Natural killer cell (primary cell): ENCODE measurements at places on chromosomes 13 and 19. TPM values are rescaled to one million over a fixed set of nuclear protein-coding genes. Genes with fewer than 3 reads are reported as not detected.

GRCh38 chr13:95604556-95604915 is 40.0 kb downstream of the DZIP1 start:
- H3K4me3 ChIP-seq = no peak overlapping the region
- DNase-seq = no peak

GRCh38 chr13:30736461-30737320 is 1.3 kb downstream of the ALOX5AP start:
- no peaks in the 10 kb centered on the region for H3K27me3 ChIP-seq
- H3K36me3 ChIP-seq = no peaks in the 10 kb centered on the region
- H3K27ac ChIP-seq = peak overlapping the region; percentile 73
- H3K4me1 ChIP-seq = peaks cover 65% of the 10 kb centered on the region

DNA sequence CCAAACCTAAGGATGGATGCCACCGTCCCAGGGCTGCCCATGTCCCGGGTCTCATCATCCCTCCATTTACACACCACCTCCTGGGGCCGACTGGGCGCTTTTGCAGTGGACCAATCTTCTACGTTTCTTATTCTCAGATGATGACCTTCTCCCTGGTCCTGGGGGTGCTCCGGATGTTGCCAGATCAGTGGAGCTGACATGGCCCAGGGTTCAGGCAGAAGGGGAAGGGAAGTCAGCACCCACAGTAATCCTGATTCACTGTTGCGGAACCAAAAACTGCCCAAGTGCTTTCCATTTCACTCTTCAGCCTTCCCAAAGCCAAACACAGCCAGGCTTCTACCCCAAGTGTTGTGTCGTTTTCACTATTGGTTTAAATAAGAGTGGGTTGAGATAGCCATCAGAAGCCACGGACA is 29.8 kb downstream of the RAB20 start:
- no peaks in the 10 kb centered on the region for H3K27me3 ChIP-seq
- H3K4me1 ChIP-seq = peaks cover 9% of the 10 kb centered on the region
- H3K4me3 ChIP-seq = no peak overlapping the region
- DNase-seq = no peak
- no peaks in the 10 kb centered on the region for H3K36me3 ChIP-seq
- H3K27ac ChIP-seq = no peak overlapping the region

- no peak for DNase-seq
- H3K4me3 ChIP-seq = no peak overlapping the region
- H3K36me3 ChIP-seq = no peaks in the 10 kb centered on the region
- no peaks in the 10 kb centered on the region for H3K4me1 ChIP-seq
Measured at GRCh38 chr13:113053376-113053775, 52.2 kb upstream of the F7 start.

The GIPC1 gene
- total RNA-seq = 34.5 TPM

The COL5A3 gene
- total RNA-seq = 0.63 TPM

- no peak overlapping the region for H3K4me3 ChIP-seq
- peaks cover 5% of the 10 kb centered on the region for H3K27me3 ChIP-seq
- H3K4me1 ChIP-seq = peaks cover 20% of the 10 kb centered on the region
- H3K27ac ChIP-seq = no peak overlapping the region
Measured at GRCh38 chr13:50714891-50715290, 128.6 kb downstream of the DLEU7 start.

The NLRP4 gene
- not detected for total RNA-seq

DNA sequence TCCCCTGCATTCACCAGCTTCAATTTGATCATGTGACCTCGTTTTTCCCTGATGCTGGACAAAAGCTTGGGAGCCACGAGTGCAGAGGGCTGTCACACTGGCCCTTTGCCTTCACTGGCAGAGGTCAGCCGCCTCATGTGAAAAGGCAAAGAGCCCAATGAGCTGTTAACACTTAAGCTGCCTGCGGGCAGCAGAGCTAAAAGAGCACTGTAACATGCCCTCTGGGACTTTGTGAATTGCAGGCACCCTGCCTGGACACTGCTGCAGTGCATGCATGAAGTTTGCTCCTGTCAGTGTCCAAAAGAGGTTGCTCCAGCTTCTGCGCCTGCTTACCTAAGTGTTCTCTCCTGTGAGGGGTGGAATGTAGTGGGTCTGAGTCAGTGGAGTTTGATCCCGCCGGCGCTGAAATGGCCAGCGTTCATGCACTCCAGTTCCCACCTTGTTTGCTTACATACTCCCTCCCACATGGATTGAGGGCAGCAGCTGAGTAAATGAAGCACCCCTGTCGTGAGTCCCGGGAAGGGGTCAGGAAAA is 193.7 kb downstream of the RFC3 start:
- no peak for DNase-seq
- H3K4me1 ChIP-seq = no peaks in the 10 kb centered on the region
- H3K4me3 ChIP-seq = no peak overlapping the region
- no peaks in the 10 kb centered on the region for H3K27me3 ChIP-seq
- H3K36me3 ChIP-seq = no peaks in the 10 kb centered on the region

- H3K4me1 ChIP-seq = no peaks in the 10 kb centered on the region
- H3K27ac ChIP-seq = no peak overlapping the region
- no peak for DNase-seq
- H3K27me3 ChIP-seq = peaks cover 6% of the 10 kb centered on the region
- H3K4me3 ChIP-seq = no peak overlapping the region
- H3K36me3 ChIP-seq = no peaks in the 10 kb centered on the region
Measured at GRCh38 chr19:55712804-55713631, 25.2 kb downstream of the NLRP9 start.

The DENND1C gene
- total RNA-seq = 188 TPM

The TNFSF9 gene
- total RNA-seq = 5.6 TPM

The ODAD3 gene
- total RNA-seq = not detected

GRCh38 chr19:5250127-5250659 is 90.4 kb downstream of the PTPRS start:
- no peak overlapping the region for H3K27ac ChIP-seq
- H3K27me3 ChIP-seq = no peaks in the 10 kb centered on the region
- no peaks in the 10 kb centered on the region for H3K4me1 ChIP-seq
- no peaks in the 10 kb centered on the region for H3K36me3 ChIP-seq

The PCDH17 gene
- not detected for total RNA-seq

The FCHO1 gene
- total RNA-seq = 67.7 TPM

- DNase-seq = no peak
- no peak overlapping the region for H3K27ac ChIP-seq
- no peaks in the 10 kb centered on the region for H3K27me3 ChIP-seq
- H3K4me1 ChIP-seq = no peaks in the 10 kb centered on the region
- H3K4me3 ChIP-seq = no peak overlapping the region
- no peaks in the 10 kb centered on the region for H3K36me3 ChIP-seq
Measured at GRCh38 chr13:108947551-108948030, 318.2 kb downstream of the MYO16 start.

DNA sequence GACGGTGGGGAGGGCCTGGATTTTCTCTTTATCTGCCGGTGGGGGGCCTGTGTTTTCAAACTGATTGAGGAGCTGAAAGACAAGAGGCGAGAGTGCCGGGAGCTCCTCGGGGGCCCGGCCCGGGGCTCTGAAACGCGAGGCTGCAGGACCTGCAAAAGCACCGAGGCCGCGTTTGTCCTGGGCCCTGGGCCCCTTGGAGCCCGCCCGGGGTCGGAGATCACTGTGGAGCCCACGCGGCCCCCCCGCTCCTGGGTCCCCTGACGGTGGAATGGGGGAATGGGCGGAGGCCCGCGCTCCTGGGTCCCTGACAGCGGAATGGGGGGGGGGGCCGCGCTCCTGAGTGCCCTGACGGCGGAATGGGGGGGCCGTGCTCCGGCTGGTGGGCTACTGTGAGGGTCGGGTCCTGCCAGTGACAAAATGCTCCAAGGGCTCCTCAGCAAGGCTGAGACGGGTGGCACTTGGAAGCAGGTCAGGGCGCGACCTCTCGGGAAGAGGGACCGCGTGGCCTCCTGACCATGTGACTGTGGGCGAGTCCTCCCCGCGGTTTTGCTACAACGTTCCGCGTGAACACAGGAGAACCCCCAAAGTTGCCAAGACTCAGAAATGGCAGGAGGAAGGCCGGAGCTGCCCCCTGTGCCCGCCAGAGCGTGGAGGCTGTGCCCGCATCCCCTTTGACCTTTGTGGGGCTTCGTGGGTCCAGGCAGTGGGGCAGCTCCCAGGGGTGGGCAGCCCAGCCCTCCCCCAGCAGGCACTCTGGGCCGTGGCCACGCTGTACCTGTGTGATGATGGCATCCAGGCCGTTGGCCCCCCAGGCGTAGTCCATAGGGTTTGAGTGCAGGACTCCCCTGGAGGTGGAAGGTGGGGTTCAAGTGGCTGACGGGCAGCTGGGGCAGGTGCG is 9.5 kb downstream of the FGF22 start:
- peaks cover 65% of the 10 kb centered on the region for H3K36me3 ChIP-seq
- DNase-seq = no peak
- no peaks in the 10 kb centered on the region for H3K27me3 ChIP-seq
- H3K4me1 ChIP-seq = peaks cover 25% of the 10 kb centered on the region
- no peak overlapping the region for H3K4me3 ChIP-seq
- no peak overlapping the region for H3K27ac ChIP-seq

The FCER2 gene
- 1.2 TPM for total RNA-seq

GRCh38 chr19:57689750-57690149 is 8.0 kb downstream of the ZNF551 start:
- no peaks in the 10 kb centered on the region for H3K4me1 ChIP-seq
- no peak for DNase-seq
- H3K36me3 ChIP-seq = peaks cover 19% of the 10 kb centered on the region
- no peak overlapping the region for H3K4me3 ChIP-seq

DNA sequence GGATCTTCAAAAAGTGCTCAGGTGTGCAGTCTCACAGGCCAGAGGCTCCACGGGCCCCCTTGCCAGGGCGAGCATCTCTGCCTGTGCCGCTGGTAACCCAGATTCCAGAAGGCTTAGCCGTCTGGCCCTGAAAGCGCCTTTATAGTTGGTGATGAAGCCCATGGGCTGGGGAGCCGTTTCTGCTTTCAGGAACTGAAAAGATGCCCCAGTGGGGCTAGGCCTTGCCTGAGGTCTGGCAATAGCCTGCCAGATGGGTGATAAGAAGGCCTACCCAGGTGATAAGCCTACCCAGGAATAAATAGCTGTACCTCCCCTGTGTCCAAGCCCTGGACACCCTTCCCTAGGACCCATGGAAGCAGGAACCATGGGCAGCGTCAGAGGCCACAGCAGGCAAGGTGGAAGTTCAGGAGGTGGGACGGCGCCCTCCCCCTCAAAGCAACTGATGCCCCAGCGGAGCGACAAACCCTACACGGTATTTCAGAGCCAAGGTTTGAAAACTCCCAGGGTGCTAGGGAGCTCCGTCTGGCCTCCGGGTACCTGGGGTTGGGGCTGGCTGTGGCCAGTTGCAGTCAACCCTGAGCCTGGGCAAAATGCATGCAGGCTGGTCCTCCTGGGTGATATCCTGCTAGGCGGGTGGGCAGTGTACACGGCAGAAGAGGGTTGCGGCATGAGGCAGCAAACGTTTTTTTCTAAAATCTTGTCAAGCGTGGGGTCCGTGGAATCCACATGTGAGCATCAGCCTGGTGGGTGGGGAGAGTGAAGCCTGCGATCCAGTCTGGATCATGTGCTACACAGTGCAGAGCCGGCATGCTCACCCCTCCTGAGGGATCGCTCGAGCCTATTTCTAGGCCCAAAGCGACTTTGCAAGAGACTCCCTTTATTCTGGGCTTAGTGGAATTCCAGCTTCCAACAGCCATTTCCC is 45.3 kb downstream of the ACTN4 start:
- H3K4me3 ChIP-seq = no peak overlapping the region
- peak overlapping the region; percentile 81 for H3K27ac ChIP-seq
- DNase-seq = no peak
- peaks cover 92% of the 10 kb centered on the region for H3K4me1 ChIP-seq
- H3K27me3 ChIP-seq = no peaks in the 10 kb centered on the region

The ASF1B gene
- 5.5 TPM for total RNA-seq

DNA sequence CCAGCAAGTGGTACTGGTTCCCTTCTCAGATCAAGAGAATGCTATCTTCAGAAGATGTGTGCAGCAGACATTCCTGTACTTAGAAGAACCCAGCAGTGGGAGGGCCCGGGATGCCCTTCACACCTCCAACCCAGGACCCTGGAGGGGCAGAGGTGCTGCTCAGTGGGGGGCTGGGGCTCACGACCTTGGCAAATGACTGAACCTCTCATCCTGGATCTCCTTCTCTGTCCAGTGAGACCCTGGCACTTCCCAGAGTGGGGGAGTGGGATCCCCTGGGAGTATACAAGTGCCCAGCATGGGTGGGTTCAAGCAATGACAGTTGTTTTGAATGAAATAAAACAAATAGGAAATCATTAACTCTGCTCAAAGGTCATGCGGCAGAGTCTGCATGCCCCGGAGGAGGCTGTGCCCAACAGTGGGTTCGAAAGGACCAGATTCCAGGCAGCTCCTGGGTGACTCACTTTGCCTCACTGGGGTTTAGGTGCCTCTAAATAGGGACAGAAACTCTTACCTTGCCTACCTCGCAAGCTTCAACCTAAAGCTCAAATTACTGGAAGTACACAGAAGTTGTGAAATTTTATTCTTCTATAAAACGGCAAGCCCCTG is 26.9 kb downstream of the GGACT start:
- H3K27ac ChIP-seq = no peak overlapping the region
- H3K4me3 ChIP-seq = no peak overlapping the region
- H3K27me3 ChIP-seq = no peaks in the 10 kb centered on the region

GRCh38 chr19:42595550-42596172 is 937 bp upstream of the CEACAM8 start:
- H3K27me3 ChIP-seq = no peaks in the 10 kb centered on the region
- no peaks in the 10 kb centered on the region for H3K36me3 ChIP-seq
- no peak for DNase-seq
- H3K4me1 ChIP-seq = no peaks in the 10 kb centered on the region
- no peak overlapping the region for H3K27ac ChIP-seq

GRCh38 chr19:18340190-18340989 is at the start of gene PGPEP1:
Gene PGPEP1 (plus strand): TSS chr19:18340598. CDS start chr19:18340682, 84 bp downstream.
- H3K4me3 ChIP-seq = peak within 1 kb of the TSS; percentile 94
- peak within 1 kb of the TSS; percentile 76 for H3K27ac ChIP-seq
- no peaks in the 10 kb centered on the region for H3K27me3 ChIP-seq
- peaks cover 20% of the 10 kb centered on the region for H3K4me1 ChIP-seq
- H3K36me3 ChIP-seq = peaks cover 7% of the 10 kb centered on the region

The IRGC gene
- total RNA-seq = not detected

DNA sequence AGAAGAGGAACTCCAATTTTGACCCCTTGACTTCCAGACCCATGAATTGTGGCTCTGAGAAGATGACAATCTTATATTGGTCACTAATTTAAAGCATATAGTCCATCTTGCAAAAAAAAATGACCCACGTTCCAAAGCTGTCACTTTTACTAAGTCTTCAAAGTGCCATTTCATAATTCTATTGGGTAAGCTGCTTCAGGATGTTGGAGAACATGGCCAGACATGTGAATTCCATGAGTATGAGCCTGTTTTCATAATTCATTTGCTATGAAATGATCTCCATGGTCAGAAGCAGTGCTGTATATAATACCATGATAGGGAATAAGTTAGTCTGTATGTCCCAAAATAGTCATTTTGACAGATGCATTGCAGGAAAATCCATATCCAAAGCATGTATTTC is 1787.3 kb downstream of the SLITRK5 start:
- no peaks in the 10 kb centered on the region for H3K27me3 ChIP-seq
- H3K4me1 ChIP-seq = no peaks in the 10 kb centered on the region
- H3K4me3 ChIP-seq = no peak overlapping the region
- H3K36me3 ChIP-seq = no peaks in the 10 kb centered on the region
- no peak overlapping the region for H3K27ac ChIP-seq

The KIRREL2 gene
- total RNA-seq = not detected

The NCAN gene
- total RNA-seq = not detected

GRCh38 chr19:19776206-19777008 is 43.5 kb upstream of the ZNF14 start:
- no peaks in the 10 kb centered on the region for H3K36me3 ChIP-seq
- H3K27me3 ChIP-seq = no peaks in the 10 kb centered on the region
- peak overlapping the region; percentile 53 for H3K4me3 ChIP-seq
- DNase-seq = peak; percentile 95
- peak overlapping the region; percentile 58 for H3K27ac ChIP-seq
